T-helper 17 cell (primary cell): ENCODE measurements at places on chromosomes 13 and 19. TPM values are rescaled to one million over a fixed set of nuclear protein-coding genes. Genes with fewer than 3 reads are reported as not detected.

DNA sequence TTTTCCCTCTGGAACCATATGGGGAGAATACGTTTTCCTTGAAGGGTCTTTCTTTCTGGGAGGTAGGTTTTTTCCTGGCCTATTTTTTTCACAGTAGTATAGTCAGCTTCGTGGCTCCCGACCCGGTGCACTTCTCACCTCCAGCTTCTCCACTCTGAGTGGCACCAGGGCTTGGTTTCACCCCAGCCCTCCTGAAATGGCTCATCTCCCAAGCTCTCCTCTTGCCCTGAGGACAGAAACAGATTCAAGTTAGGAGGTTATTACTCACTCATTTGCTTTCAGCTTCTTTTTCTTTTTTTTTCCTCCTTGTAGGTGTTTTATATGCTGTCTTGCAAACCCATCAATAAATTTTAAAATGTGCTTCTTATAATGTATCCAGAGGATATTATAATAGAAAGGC, 199.3 kb downstream of the RFC3 start:
- H3K4me1 ChIP-seq = no peaks in the 10 kb centered on the region
- no peak for DNase-seq
- peaks cover 26% of the 10 kb centered on the region for H3K27me3 ChIP-seq

ZNF66 gene
- 8.9 TPM for total RNA-seq

FGF9 gene
- total RNA-seq = 2.1 TPM

DNA sequence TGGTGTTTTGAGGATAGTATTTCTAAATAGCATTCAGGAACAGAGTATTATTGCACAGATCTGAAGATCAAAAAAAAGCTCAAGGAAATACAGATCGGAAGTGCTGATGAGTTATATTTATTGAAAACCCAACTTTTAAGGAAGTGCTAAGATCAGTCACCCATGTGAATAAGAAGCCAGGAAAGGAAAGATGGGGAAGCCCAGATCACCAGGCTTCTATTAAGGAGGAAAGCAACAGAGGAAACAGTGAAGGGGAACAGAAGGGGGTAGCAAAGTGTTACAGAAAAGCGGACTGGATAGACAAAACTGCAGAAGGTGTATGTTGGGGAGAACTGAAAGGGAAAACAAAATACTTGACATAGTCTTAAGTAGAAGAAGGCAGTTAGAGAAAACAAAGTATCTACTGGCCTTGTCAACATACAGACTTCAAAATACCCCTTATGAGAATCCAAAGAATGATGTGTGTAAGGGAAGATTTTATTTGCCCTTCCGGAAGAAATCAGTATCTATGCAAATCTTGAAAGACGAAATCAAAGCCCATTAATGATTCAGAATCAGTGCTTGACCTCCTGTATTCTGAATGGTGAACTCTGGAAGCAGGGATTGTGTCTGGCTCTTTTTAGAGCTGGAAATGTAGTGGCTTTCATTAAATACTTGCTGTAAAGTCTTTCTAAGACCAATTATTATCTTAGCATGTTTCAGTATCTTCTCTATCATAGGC, 12.1 kb downstream of the UFM1 start:
- no peaks in the 10 kb centered on the region for H3K27me3 ChIP-seq
- H3K4me1 ChIP-seq = peaks cover 9% of the 10 kb centered on the region
- H3K27ac ChIP-seq = peak overlapping the region; percentile 77
- DNase-seq = no peak
- no peak overlapping the region for H3K4me3 ChIP-seq
- peaks cover 5% of the 10 kb centered on the region for H3K36me3 ChIP-seq

SIAH3 gene
- 0.10 TPM for total RNA-seq
